ENCODE measurements at places on chromosomes 2 and 18.

DNA sequence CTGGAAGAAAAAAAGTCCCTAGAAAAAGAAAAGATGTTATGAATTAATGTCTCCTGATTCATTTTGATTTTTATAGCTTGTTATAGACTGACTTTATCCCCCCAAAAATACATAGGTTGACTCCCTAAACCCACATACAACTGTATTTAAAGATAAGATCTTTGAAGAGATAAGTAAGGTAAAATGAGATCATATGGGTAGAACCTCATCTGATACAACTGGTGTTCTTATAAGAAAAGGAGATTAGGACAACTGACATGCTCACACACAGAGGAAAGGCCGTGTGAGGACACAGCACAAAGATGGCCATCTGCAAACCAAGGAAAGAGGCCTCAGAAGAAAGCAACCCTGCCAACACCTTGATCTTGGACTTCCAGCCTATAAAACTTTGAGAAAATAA is 117.5 kb downstream of the CD226 start:
- DNase-seq = no peak

- DNase-seq = no peak
Measured at GRCh38 chr2:126220331-126220730, 435.6 kb upstream of the GYPC start.

- no peak for DNase-seq
Measured at GRCh38 chr2:143251681-143252080, 122.5 kb downstream of the ARHGAP15 start.

DNA sequence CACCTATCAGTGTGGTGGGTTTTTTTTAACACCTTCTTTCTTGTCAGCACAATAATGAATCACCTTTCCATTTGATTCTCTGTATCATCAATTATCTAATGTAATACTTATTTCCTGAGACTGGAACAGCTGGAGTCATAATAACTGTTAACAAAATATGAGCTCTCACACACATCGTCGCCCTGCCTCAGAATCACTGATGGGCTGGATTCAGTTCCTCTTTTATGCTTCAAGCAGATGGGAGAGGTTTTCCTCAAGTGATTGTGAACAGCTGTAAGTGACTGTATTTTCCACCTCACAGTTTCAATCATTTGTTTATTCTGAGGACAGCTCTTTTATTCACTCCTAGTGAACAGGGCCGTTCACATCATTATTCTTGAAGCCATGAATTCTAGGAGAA is 330.2 kb downstream of the DSC3 start:
- DNase-seq = no peak

- no peak for DNase-seq
Measured at GRCh38 chr2:225841314-225841713, 441.8 kb downstream of the NYAP2 start.

- DNase-seq = no peak
Measured at GRCh38 chr2:128550389-128550788, 231.7 kb upstream of the HS6ST1 start.

GRCh38 chr2:238928520-238929241 is 80.8 kb downstream of the TWIST2 start:
- DNase-seq = no peak

DNA sequence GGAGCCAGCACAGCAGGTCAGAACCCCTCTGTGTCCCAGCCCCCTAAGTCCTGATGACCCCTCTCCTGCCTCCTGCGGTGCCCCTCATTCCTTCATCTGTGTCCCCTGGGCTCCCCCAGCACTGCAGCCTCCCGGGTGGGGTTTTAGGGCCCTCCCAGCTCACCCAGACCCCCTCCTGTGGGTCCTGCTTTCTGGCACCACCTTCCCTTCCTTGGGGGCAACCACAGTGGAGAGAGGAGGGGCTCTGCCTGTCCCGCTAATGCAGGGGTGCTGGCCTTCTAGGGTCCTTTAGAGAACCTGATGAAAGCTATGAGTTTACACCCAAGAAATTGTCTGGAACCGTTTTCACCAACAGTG is 42.7 kb upstream of the ALPP start:
- no peak for DNase-seq

- DNase-seq = no peak
Measured at GRCh38 chr18:48922801-48923730, 27.7 kb downstream of the SMAD7 start.

GRCh38 chr2:239300242-239300641 is 100.6 kb downstream of the HDAC4 start:
- DNase-seq = no peak

GRCh38 chr2:222877556-222878300 is 16.9 kb downstream of the ACSL3 start:
- DNase-seq = no peak

GRCh38 chr18:76395609-76396008 is 99.4 kb downstream of the ZNF516 start:
- DNase-seq = no peak

DNA sequence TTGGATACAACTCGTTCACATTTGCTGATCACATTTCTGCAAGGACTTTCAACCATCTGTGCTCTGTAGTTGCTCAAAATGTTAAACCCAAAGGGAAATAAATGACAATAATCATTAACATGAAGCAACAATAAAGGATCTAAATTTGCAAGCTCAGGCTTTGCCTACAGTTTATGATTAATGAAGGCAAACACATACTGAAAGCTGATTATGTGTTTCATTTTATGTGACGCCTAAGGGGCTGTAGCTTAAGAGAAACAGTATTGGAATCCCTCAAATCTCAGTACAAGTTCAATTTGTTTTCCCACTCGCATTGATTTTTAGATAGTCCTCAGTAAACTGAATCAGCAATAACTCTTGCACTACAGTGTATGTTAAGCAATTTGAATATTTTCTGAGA is 160.3 kb upstream of the FSIP2 start:
- DNase-seq = no peak

- no peak for DNase-seq
Measured at GRCh38 chr2:158202161-158202815, 100.6 kb downstream of the UPP2 start.

DNA sequence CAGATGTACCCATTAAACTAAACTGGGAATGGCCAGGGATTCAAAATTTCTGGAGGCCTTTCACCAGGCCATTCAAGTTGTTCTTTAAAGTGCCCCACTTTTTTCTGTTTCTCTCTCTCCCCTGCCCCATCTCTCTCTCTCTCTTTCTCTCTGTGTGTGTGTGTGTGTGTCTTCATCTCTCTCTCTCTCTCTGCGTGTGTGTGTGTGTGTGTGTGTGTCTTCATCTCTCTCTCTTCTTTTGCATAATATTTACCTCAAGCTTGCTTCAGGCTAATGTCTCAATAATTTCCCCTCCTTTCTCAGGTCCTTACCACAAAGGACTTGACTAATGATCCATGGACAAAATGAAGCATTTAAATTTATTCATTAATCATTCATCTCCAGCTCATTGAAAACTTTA is 164.2 kb upstream of the KLHL14 start:
- DNase-seq = no peak

DNA sequence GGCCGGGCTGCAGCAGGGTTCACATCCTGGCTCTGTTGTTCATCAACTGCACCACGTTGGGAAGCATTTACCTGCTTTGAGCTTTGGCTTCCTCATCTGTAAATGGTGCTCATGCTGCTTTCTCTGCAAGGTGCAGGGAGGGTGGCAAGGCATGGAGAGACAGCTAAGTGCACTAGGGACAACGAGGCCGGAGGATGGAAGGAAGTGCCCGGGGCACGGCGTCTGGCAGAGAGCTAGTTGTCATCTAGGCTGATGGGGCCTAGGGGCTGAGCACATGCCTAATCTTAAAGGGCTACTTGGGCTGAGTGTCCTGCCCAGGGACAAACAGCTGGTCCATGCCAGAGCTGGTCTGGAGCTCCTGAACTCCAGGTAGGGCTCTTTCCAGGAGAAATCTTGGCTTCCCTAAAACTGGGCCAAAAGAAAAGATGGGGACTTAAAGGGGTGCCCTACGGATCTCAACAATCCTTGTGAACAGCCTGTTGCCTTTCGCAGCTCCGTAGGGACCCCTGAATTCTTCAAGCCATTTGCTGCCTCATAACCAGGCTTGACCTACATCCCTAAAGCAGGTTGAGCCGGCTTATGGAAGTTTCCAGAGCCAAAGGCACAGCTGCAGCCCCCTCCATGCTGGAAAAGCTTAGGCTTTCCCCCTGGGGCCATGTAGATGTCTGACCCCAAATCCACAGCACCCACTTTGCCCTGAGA is 130.8 kb downstream of the SMAD7 start:
- no peak for DNase-seq

DNA sequence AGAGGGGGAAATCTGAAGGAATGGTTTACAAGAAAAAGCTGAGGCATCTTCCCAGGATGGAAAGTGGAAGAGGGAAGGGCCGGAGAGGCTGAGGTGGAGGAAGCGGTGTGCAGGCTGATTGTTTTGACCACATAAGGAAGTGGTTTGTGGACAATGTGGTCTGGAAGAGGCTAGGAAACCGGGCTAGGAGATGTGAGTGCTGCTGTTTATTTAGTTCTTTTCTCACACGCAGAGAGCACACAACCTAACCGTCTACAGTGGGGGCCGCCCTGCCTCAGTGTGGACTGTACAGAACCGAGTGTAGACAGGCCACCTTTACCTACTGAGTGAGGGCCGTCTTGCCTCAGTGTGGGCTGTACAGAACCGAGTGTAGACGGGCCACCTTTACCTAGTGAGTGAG is 251.7 kb upstream of the PXDN start:
- DNase-seq = no peak

All from stimulated activated CD8-positive, alpha-beta memory T cell treated with anti-CD3 and anti-CD28 coated beads, Interleukin-7, amount 100 ng/mL, for 24 hours (primary cell).